ENCODE measurements at places on chromosomes 2 and 18.

DNA sequence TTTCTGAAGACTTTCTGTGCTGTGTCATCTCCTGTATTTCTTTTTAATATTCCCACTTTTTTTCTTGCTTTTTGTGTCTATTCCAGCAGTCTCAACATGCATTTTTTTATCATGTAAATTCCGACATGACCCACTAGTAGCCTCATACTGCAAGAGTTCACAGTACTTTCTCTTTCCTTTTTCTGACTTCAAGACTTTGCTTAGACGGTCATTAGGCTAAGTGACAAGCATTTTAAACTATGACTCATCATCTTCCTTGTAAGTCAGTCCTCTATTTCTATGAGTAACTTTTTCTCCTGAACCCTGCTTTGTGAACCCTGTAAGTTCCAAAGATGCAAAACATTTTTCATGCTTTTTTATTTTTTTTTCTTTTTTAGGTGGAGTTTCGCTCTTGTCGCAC is 381.2 kb downstream of the TXNL1 start:
- no peak for DNase-seq

GRCh38 chr2:136065907-136066306 is 52.0 kb downstream of the CXCR4 start:
- no peak for DNase-seq

DNA sequence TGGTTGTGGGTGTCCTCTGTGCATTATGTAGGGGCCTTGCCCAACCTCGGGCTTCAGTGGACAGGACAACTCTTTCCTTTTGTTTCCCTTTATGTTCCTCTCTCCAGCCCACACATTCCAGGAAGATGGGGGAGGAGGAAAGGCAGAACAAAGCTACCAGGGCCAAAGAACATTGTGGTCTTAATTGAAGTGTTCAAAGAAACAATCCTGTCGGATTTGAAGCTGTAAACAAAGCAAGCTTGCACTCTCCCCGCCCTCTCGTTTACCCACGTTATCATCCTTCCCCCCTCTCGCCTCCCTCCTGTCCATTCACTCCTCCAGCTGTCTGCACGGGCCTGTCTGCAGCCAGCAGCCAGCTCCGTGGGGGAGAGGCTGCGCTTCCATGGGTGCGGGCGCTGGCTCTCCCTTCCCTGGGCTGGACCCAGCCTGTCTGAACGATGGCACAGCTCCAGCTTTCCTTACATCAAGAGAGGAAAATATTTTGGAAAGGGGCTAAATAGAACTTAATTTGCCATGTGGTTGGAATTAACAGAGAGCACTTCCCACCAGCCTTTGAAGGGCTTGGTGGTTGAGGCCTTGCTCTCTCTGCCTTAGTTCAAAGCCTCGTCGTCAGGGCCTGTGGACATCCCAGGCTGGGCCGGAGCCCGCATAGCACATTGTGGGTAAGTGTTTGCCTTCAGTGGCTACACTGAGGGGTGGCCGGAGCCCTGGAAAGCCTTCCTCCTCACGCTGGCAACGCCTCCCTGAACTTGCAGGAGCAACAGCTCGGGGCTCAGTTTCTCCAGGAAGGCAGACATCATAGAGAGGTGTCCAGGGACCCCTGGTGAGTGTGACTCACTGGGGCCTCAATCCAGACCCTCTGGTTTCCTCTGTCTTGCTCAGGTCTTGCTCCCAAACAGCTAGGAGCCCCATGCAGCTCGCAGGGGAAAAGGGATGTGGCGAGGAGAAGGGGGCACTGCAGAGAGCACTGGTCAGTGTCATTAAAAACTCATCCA is 60.6 kb upstream of the HS6ST1 start:
- no peak for DNase-seq

DNA sequence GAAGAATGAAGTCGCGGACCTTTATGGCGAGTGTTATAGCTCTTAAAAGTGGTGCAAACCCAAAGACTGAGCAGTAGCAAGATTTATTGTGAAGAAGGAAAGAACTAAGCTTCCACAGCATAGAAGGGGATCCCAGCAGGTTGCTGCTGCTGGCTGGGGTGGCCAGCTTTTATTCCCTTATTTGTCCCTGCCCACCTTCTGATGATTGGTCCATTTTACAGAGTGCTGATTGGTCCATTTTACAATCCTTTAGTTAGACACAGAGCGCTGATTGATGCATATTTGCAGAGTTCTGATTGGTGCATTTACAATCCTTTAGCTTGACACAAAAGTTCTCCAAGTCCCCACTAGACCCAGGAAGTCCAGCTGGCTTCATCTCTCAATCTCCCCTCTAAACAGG is 36.3 kb upstream of the EN1 start:
- no peak for DNase-seq

- DNase-seq = no peak
Measured at GRCh38 chr2:53842891-53843290, 16.9 kb downstream of the GPR75 start.

DNA sequence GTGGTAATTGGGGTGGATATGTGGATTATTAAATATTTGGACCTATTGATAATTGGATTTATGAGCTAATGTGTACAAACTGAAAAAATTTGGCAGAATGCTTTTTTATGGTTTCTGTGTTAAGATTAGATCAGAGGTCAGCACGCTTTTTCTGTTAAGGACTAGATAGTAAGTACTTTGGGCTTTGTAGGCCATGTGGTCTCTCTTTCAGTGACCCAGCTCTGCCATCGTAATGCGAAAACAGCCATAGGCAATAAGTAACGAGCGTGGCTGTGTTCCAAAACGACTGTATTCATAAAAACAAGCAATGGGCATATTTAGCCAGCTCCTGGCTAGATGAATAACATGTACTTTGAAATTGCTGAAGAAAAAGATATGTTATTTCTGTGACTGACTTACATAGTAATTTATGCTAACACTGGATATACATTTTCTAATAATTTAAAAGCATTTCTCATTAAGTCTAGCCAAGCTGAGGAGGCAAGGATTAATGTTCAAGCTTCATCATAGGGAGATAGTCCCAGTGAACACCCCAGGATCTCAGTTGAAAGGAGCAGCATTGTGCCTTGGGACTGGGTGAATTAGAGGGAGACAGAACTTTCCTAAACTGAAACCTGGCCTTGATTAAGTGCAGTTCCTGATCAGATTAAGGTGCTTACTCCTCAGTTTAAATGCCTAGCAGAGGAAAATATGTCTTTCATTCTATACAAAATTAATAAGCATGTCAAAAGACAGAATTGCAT is 20.0 kb downstream of the CCDC138 start:
- DNase-seq = no peak

DNA sequence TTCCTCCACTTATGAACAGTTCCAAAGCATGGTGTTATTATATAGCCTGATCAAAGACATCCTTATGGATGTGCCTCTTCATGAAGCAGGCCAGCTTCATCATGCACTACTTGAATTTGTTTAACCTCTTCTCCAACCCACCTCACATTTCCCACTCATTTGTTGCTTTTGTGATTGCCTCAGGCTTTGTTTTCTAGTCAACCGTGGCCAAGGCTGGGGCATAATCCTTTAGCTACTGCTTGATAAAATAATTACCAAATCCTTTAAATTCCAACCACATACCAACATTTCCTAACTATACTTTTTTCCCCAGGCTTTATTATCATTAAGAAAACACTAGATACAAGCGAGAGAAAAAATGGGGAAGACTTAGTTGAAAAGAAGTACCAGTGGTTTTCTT is 39.6 kb upstream of the SCN1A start:
- DNase-seq = no peak

Data from activated T-cell treated with anti-CD3 and anti-CD28 coated beads for 24 hours (primary cell).